ENCODE measurements at places on chromosomes 16 and 17. TPM values are rescaled to one million over a fixed set of nuclear protein-coding genes. Genes with fewer than 3 reads are reported as not detected.
A peak's percentile ranks its signal among the peaks of the same experiment; 100 is the strongest.

DNA sequence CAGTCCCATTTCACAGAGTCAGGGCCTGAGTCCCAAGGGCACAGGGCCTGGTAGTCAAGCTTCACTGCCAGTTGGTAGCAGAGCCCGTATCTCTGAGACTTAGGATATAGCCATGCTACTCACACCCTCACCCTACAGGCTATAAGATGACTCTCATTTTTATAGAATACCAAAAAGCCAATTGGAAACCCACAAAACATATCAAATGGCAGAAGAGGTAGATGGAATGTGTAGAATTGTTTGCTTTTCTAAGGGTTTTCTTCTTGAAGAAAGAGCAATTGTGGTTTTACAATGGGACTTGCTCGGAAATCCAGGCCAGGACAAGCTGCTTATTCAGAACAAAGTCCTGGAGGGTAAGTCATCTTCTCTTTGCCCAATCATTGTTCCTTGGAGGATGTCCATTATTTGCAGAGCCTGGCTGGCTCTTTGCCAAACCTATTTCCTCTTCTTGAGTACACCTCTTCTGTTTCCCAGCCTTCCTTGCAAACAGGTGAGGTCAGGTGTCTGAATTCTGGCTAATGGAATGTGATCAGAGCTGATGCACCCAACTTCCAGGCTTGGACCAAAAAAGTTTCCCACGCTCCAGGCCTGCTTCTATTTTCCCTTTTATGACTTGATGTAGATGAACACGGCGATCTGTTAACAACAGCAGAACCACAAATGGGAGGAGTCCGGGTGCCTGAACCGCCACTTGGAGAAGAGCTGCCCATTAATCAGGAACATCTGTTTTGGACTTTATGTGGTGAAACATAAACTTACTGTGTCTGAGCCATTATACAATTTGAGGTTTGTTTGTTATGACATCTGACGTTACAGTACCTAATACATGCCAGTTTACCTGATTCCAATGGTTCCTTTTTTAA, 16.9 kb upstream of the CCL22 start:
- no peak for DNase-seq

DNA sequence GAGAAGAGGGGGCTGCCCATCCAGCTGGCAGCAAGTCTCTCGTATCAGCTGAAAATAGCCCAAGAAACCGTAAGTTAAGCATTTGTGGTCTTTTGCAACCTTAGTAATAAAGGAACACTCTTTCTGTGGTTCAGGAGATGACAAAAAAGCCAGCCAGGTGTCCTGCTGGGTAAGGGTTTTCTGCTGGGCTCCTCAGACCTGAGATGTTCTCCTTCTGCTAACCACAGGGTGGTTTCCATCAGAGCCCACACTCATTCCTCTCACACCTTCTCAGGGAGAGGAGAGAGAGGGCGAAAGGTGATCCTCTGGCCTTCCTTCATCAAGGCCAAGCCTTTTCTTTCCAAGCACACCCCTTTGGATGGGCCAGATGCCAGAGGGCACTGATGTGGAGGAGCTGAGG, 70.7 kb downstream of the TEX14 start:
- no peak for DNase-seq

DNA sequence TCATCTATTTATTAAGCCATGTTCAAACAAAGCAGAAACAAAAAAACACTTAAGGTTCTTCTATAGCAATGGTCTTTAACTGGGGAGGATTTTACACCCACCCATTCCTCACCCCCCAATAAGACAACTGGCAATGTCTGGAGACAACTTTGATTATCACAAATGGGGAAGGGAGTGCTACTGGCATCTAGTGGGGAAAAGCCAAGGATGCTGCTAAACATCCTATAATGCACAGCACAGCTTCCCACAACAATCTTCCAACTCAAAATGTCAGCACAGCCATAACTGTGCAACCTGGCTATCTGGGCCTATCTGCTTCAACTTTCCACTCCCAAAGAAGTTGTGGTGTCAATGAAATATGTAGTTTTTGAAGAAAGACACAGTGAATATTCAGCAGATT, 1044.4 kb downstream of the CDH8 start:
- no peak for DNase-seq

DNA sequence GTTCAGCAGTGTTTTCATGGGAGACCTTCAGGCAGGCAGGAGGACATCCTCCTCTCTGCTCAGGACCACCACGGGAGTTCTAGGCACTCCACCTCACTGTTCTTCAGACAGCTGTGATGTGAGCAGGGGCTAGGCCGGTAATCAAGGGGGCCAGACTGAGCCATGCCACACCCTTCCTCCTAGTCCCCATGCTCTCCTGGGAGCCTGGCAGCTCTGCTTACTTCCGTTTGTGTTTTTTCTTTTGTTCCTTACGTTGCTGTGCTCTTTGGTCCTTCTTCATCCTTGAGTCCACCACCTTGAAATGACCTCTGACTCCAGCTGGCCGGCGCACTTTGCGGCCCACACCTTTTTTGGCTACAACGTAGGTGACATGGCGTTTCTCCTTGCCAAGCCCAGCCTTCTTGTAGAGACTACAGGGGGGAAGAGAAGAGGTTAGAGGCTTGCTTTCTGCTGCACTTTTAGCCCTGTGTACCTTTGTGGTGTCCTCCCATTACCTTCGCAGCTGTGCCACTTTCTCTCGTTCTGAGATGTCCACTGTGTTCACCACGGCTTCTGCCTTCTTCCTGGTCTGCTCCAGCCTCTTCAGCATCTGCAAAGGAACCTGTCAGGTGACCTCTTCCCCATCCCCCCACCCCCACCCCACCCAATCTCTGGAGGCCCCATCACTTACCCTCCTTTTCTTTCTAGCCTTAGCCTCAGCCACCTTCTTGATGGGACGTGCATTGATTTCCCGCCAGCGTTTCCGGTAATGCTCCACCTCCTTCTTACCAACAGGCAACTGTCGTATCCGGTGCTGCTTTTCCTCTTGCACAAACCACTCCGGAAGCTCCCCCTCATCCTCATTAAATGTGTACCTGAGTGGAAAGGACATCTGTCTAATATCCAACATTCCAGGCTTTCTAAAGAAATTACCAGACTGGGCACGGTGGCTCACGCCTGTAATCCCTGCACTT, 7.4 kb upstream of the PSMC5 start:
- no peak for DNase-seq

DNA sequence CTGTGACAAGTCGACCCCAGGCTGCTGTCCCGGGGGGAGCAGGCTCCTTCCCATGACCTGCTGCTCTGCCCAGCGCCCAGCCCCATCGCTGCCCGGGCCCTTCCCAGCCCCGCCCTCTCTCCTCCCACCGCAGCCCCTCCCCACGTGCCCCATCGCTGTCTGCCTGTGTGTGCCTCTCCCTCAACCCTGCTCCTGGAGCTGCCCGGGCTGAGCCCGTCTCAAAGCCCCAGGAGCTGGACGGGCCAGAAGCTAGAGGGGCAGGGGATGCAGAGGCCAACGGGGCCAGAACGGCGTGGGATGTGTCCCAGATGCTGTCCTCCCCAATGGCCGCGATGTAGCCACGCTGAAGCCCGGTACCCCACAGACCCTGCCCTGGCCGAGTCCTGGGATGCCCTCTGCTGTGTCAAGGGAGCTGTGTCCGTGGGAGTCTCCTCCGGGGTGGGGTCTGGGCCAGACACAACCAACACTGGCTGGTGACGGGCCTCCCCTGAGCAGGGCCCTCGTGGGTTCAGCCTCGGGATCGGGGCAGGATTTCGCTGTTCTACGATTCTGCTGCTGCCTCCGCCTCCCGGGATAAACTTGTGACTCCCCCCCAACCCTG, 118.2 kb upstream of the ZNF750 start:
- DNase-seq = peak; percentile 53

DNA sequence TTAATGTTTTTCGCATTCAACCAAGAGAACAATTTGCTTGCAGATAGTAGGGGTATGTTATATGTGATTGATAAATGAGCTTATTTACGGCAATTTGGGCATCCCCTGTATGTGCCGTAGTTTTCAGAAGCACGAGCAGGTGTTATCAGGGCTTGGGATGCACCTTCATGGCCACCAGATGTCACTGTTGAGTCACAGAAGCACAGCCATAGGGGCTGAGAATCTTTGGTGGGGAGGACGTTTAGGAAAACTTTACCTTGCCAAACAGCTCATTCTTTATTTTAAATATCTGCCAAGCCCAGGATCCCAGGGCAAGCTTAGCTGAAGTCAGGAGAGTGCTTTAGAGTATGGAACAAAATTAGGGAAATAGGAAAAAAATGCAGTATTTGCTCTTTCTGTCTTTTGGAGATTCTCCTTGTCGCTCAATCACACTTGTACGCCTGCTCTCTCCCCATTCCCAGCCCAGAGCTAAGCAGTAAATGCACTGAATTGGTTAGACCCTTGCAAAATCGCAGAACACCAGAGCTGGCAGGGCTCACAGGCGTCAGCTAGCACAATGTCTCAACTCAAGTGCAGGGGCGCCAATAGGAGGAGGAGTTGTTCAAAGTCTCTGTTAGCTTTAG, 93.6 kb upstream of the MPHOSPH6 start:
- DNase-seq = peak; percentile 29

DNA sequence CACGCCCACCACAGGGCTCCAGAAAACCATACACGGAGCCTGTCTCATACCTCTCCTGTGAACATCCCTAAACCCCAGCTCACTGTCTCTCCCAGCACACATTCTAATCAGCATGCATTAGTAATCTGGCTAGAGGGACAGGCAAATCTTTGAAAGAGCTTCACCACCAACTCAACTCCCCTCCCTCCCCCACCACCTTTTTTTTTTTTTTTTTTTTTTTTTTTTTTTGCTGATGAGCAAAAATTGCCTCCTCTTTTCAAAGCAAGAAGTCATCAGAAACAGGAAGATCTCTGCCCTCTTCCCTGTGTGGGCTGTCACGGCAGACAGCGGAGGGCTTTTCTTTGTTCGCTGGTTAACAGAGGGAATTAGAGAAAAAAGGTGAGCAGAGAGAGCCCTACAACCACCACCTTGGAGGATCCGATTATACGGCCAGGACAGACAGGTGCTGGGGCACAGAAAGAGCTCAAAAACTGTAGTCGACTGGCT, 19.9 kb downstream of the GAS7 start:
- DNase-seq = no peak

DNA sequence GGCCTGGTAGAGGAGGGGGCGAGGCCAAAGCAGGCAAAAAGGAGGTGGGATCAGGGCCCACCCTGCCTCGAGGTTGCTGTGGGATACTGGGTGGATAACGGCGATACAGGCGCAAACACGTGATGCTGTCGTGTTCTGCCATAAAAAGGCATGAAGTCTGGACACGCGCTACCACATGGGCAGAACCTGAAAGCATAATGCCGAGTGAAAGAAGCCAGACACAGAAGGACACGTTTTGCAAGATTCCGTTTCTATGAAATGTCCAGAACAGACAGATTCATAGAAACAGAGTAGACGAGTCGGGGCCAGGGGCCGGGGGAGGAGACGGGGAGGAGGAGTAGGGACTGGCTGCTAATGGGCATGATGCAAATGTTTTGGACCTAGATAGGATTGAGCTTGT, 43.5 kb downstream of the ZDHHC7 start:
- no peak for DNase-seq

DNA sequence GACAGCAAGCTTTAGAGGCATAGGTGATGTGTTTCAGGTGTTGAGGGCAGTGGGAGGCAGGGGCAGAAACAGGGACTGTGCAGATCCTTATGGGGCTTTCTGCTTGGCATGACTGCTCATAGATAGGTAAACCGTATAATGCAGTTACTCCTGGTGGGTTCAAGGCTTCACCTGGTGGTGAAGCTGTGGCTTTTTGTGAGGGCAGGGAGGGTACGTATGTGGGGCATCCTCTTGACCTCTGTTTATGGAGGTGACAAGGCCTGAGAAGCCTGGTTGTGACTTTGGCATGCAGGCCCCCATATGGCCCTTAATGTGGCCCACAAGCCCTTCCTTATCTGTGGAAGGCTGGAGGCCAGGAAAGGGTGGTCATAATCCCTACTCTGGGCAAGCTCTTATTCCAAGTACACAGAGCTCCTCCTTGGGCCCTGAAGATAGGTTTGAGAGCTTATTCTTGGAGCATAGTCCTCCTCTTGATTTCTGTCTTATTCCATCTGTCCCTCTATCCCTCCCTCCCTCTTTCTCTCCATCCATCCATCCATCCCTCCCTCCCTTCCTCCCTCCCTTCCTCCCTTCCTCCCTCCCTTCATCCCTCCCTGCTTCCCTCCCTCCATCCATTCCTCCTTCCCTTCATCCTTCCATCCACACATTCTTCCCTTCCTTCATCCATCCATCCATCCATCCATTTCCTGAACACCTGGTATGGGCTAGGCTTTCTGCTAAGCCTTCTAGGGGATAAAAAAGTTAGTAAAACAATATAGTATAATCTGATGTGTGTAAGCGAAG, 1.3 kb upstream of the CCL16 start:
- no peak for DNase-seq

DNA sequence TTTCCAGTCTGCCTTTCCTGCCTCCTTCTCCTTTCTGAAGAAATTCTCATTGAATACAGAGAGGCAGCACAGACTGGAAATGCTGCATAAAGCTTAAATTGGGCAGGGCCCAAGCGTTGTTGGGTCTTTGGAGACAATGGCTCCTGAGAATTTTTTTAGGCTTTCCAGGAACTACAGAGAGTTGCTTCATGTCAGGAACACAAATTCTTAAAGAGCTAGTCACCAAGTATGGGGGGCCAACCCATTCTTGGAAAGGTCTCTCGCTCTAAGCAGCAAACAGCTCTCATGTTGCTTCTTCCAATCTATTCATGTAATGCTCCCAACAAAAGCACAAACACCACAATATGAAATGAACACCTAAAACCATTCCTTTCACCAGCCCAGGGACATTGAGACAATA, 6.9 kb downstream of the HNF1B start:
- no peak for DNase-seq

DNA sequence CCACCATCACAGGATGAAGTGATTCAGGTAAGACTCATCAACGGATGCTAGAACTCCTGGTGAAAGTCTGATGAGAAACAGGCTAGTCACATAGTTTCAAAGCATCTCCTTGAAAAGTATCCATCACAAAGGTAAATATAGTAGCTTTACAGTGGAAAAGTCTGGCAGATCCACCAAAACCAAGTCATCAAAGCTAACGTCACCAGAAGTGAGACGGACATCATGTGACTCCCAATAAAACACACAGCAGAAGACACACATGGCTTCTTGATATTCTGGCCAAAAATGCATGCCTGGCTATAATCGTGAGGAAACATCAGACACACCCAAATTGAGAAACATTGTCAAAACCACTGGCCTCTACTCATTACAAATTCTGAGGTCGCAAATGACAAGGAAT, 17.9 kb upstream of the TRPV3 start:
- no peak for DNase-seq

DNA sequence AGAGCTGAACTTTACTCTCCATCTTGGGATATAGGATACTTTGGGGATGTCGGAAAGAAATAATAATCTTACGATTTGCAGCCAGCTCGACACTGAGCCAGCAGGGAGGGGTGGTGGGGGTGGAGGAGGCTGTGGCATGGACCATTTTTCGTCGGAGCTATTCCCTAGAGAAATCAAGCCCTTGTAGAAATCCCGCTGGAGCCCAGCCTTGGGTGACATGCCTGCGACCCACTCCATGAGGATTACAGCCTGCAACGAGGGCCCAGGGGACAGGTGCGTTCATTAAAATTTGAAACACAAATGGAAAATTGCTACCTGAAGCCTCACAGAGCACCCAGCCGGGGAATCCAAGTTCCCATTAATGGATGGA, 82.8 kb upstream of the GSE1 start:
- no peak for DNase-seq

FOXJ1 gene
- not detected for total RNA-seq

SMARCD2 gene
- total RNA-seq = 43.7 TPM

KRTAP16-1 gene
- total RNA-seq = not detected

All from right lobe of liver (tissue), 6 donors.